ENCODE measurements at places on chromosomes 2 and 18.

DNA sequence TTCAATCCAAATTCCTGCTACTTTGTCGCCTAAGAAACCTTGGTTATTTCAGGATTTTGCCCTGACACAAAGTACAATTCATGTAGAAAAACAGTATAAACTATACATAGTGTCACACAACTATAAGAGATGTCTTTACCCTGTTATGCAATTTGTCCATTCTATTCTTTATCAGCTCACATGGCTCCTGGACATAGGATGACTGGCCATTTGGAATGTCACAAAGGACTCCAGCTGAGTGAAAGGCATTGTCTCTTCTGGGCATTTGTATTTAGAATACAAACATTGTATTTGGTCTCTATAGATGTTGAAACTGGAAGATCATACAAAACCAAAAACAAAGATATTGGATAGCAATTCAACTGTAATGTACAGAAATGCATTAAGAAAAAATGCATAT, 944.6 kb upstream of the LRRTM1 start:
- no peak for DNase-seq

DNA sequence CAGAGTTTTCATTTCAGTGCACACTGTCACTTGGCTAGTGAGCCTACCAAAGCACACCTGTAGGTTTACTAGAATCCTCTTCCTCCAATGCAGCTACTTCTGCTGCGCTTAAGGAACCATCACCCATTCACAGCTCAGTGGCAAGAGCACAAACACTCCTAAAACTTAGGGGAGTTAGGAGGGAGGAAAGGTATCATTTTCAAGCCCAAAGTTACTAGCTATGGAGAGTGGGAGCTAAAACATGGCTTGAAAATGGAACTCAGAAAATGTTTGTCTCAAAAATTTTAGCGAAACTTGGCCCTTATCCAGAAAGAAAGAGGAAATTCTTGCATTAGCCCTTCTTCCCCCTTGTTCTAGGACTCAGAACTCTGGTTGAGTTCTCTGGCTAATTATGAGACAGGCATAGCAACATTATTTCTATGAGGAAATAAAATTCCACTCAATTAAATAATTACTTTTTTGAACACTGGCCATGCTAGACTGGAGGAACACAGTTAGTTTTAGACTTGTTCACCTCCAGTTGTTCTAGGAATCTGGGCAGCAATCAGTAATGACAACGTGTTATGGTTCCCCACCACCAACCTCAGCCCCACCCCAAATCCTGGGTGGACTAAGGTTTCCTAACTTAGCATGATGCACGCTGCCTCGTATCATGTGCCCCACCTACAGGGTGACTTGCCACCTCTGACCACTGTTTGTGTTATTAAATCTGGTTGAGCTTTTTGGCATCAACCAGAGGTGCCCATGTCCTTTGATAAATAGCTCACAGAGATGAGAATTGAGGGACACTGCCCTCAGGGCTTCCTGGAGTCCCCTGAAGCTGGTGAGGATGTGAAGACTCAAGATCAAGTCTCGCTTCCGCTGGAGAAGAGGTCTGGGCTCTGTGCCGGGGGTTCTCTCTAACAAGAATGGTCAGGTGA, 32.8 kb downstream of the LPIN2 start:
- no peak for DNase-seq

GRCh38 chr2:144443837-144444817, 75.8 kb downstream of the ZEB2 start:
- no peak for DNase-seq

DNA sequence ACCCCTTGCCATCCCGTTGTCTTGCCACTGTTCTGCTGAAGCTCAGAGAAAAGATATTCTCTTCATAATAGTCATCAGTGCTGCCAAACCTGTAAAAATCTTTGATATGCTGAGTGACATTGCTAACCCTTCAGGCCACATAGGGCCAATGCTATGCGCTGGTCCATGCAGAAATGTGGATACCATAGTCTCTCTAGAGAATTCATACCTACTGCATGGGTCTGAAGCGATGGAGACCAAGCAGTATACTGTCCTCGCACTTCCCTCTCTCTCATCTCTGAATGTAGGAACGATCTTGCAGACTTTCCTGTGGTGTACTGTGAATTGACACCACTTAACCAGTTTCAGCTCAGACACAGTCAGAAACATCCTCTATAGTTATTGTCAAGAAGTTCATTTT, 17.9 kb upstream of the ANKRD44 start:
- DNase-seq, result no peak

GRCh38 chr2:234719116-234719716, 222.3 kb upstream of the ARL4C start:
- DNase-seq, result no peak

DNA sequence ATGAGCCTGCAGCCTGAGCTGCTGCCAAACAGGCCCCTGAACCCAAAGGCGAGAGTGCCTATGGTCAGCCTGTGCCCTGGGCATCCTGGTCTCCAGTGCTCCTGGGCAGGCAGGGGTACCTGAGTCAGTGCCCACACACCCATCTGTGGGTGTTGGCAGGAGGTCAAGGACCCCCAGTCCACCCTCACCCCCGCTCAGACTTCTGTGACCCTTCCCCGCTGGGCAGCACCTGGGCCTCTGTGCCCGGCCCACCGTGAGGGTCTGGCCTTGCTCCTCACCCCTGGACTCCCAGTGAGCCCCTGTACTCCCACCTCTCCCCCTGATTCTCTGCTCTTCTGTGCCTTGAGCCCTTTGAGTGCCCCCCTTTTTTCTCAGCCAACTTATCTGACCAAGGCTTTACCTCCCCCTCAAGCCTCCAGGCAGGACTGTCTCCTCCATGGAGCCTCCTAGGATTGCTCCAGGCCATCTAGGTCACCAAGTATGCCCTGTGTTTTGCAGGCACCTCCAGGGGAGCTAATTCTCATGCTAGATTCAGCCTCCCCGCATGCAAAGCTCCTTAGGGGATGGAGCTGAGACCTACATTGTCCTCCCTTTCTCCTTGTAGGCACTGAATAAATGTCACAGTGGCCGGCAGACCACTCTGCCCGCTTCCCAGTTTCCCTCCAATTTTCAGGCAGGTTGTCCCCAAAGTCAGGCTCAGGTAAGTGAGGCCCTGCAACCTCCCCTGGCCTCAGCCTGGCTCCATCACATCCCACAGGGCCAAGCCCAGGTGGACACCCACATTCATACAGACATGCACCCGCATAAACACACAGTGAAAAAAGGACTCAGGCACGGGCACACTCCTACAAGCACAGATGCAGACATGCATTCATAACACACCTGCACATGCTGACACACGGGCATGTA, 21.9 kb upstream of the PTMA start:
- no peak for DNase-seq

All from HCEC 1CT (cell line).